ENCODE measurements at places on chromosomes 12 and 14. TPM values are rescaled to one million over a fixed set of nuclear protein-coding genes. Genes with fewer than 3 reads are reported as not detected.

Gene SIX4
- 9.4 TPM for total RNA-seq

Gene TMEM179
- total RNA-seq: 24.7 TPM

Gene PAX9
- total RNA-seq: 0.38 TPM

Gene TAS2R43
- total RNA-seq: 27.2 TPM

Gene BCL2L2
- 29.7 TPM for total RNA-seq

Gene KRT86
- total RNA-seq: not detected

Gene AVPR1A
- 25.7 TPM for total RNA-seq

Gene IL23A
- 0.71 TPM for total RNA-seq

Gene TPPP2
- total RNA-seq: not detected

Gene NKX2-8
- not detected for total RNA-seq

Gene TARBP2
- total RNA-seq: 28.6 TPM

Gene ZFP36L1
- 271 TPM for total RNA-seq

Gene POLE2
- total RNA-seq: 14.3 TPM

Gene RFX4
- 0.11 TPM for total RNA-seq

Gene MMP17
- 22.9 TPM for total RNA-seq

Gene ASCL1
- total RNA-seq: 42.0 TPM

Gene PTPRQ
- 21.9 TPM for total RNA-seq

Gene UBC
- 791 TPM for total RNA-seq

Gene METTL17
- total RNA-seq: 78.3 TPM

Gene SERPINA1
- total RNA-seq: 6.8 TPM

Gene RILPL1
- 10.7 TPM for total RNA-seq

Gene PPFIA2
- 107 TPM for total RNA-seq

Gene OAS2
- 3.4 TPM for total RNA-seq

Gene GCN1
- 75.6 TPM for total RNA-seq

Gene SMIM41
- not detected for total RNA-seq

Gene HRK
- total RNA-seq: 0.60 TPM

Gene PCED1B
- 0.82 TPM for total RNA-seq

Gene SLC25A47
- total RNA-seq: 0.22 TPM

Gene KRT83
- not detected for total RNA-seq

Gene CABP1
- 5.7 TPM for total RNA-seq

Gene IL26
- not detected for total RNA-seq

Gene ST8SIA1
- 20.5 TPM for total RNA-seq

Gene AQP2
- not detected for total RNA-seq

All from camera-type eye (tissue), 1 donor.